HL-60 (cell line): ENCODE measurements at places on chromosomes 3 and 15.
A peak's percentile ranks its signal among the peaks of the same experiment; 100 is the strongest.

- no peak for DNase-seq
Observed at GRCh38 chr3:70179111-70179510, 133.3 kb downstream of the MDFIC2 start.

DNA sequence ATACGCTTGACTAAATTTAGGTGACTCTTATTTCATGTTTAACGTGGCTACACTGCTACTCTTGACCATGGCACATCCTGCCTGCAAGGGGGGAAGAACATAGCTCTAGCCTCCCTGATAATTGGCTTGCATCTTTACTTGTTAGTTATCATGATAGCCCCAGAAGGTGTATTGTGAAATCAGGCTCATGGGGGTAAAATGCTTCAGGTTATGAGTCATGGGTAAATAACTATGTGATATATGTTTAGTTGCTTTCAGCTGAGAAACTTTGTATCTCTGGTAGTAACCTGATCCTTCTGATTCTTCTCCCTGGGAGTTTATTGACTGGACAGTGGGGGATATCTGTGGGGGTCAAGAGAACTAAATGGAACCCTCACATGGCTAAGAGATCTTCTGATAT, 660.8 kb upstream of the UBE2E2 start:
- DNase-seq, result no peak

- DNase-seq, result no peak
Observed at GRCh38 chr3:141782386-141782932, 19.3 kb downstream of the GRK7 start.

DNA sequence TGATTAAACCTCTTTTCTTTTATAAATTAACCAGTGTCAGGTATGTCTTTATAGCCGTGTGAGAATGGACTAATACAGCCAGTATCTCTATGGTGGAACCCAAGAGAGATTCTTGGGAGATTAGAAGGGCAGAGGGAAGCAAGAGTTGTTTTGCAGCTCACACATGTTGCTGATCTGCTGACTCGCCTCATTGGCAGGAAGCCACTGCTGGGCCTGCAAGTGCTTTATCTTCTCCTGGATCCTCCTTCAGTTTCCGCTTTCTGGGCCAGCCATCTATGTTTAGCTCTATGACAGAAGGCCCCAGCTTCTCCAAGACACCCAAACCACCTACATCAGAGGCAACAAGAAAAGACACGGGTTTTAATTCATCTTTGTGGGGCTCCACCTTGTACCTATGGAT, 23.4 kb upstream of the GALNT15 start:
- no peak for DNase-seq

DNA sequence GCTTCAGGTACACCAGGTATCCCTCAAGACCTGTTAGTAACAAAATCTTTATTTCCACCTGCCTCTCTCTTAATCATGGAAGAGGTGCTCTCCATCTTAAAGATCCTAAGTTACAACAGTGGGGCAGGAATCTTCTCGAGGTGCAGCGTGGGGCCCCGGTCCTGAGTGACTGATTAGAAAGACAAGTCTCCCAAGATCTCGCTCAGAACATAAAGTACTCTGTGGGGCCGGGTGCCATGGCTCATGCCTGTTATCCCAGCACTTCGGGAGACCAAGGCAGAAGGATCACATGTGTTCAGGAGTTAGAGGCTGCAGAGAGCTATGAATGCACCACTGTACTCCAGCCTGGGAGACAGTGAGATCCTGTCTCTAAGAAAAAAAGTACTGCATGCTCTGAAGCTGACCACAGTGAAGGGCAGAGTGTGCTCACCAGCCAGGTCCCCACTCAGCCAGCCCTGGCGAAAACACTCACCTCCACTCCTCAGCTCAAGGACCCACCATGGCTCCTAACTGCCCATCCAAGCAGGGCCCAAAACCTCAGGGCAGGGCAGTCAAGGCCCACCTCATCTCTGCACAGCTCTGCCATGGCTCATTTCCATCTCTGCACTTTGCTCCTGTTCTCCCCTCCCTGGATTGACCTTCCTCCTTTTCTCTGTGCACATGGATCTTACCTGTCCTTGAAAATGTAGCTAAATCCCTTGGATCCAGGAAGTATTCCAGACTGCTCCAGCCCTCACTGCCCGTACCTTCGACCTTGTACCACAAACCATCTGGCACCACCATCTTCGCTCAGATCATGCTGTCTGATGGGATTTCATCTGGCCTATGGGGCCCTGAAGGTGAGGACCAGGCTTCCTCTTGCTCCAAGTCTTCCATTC, 7.1 kb downstream of the SEMA7A start:
- no peak for DNase-seq

GRCh38 chr3:15434756-15435155, 7.4 kb downstream of the EAF1 start:
- no peak for DNase-seq

DNA sequence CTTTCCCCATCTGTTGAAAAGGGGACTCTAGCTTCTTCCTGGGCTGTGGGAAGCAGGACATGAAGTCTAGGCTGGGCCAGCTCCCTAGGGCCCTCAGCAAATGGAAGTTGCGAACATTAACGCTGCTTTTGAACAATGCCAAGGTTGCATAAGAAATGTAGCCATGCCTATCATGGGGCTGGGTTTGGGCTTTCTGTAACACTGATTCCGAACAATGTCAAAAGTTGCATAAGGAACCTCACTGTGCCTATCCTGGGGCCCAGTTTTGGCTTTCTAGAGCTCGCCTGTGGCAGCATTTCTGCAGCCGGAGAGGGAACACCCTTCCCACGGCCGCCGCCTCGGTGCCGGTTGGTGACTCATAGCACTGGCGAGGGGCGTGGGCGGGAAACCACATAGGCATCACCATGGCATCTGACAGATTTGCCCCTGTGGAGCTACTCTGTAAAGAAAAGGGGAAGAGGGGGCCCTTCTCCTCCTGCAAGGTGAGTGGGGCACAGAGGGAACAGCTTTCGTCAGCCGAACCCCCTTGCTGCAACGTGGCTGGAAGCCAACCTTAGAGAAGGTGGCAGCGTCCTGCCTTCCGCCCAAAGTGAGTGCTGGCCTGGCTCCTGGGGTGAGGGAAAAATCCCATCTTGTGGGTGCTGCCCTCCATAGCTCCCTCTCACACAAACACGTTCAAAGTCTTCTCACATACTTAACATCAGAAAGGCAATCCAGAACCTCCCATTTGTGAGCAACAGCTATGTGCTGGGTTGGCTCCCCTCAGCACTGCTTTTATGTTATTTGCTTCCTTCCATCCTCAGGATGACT, 46.6 kb upstream of the ATP2B2 start:
- peak; percentile 87 for DNase-seq

GRCh38 chr3:151011427-151011826, 38.9 kb upstream of the CLRN1 start:
- DNase-seq, result no peak

GRCh38 chr3:82814660-82815059, 1053.2 kb upstream of the GBE1 start:
- no peak for DNase-seq

DNA sequence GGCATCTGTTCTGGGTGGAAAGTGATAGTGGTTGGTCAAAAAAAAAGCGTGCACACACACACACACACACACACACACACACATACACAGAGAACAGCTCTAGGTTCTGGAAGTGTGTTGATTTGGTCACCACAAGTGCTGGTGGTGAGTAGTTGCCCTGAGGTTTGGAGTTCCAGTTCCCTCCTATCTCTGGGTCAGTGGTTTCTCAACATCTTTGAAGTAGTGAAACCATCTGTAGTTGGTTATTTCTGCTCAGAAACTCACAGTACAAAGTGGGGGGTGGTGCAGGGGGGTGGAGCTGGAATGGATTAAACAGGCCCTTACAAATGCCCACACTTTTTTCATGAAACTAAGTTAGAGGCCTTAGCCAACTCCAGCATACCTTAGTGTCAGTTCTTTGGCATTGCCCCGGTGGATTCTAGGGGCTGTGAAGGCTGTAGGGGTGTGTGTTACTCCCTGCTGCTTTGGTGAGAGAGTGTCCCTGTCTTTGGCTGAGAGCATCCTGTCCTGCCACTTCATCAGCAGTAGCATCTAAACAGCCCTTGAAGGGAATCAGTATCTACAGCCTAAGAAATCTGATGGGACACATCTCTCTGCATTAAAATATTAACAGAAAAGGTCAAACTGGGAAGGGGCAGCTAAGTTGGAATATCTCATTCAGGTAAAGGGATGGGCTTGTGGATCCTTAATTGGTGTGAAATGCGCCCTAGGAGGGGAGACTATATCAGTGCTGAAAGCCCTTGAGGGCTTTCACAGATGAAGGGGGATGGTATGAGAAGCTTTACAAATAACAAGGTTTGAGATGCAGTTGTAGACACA, 20.6 kb downstream of the SMAD3 start:
- DNase-seq, result peak; percentile 81

- no peak for DNase-seq
Observed at GRCh38 chr15:40092256-40092978, 16.3 kb downstream of the BMF start.

DNA sequence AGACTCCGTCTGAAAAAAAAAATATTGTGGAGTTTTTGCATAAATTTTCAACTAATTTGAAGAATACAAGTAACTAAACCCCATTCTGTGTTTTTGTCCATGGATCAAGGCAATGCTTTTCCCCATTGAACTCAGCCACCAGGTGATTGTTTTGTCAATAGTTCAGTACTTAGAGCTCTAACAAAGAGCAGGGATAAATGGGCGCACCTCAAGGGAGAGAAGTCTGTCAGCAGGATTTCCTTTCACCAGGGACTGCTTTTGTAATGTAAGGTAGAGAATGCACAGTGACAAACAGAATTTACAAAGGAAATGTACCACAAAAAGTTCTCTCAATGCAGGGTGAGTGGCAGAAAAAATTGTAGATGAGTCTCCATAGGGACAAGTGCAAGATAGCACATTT, 10.8 kb upstream of the ATP13A5 start:
- no peak for DNase-seq

GRCh38 chr3:38119821-38120692, 16.9 kb downstream of the ACAA1 start:
- no peak for DNase-seq

DNA sequence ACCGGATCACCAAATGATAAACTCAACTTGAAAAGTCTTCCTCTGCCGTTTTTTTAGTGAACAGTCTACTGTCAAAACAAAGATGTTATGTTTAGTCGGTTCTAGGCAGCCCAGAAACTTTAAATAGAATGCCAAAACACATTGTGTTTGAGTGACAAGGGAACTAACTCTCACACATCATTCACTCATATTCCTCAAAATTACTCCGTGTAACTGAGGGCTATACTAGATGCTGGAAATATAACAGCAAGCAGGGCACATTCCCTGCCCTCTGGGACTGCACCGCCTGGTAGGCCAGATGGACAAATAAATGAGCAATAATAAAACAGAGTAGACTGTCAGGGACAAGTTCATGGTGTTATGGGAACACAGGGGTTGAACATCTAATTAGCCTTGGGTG, 251.4 kb downstream of the MAGI1 start:
- no peak for DNase-seq

DNA sequence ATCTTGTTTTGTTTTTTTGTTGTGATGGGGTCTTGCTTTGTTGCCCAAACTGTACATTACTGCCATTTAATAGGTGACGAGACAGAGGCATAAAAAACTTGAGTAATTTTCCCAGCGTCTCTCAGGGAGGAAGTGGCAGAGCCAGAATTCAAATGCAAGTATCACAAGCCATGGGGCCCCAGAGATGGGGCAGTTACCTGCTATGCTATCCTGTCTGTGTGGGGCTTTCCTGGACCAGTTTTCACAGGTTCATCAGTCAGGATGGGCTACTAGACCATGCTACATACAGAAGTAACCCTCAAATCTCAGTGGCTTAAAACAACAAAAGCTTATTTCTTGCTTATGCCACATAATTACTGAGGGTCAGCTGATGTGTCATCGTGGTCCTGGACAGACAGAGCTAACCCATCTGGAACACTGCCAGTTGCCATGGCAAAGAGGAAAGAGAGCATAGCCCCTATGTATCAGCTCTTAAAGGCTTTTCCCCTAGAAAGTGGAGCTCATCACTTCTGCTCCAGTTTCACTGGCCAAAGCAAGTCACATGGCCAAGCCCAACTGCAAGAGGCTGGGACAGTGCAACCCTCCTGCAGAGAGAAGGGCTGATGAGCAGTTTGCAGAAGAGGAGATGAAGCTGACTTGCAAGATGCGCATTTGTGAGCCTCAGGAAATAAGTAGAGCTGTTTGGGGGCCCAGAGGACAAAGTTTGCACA, 31.7 kb upstream of the SYNM start:
- no peak for DNase-seq

DNA sequence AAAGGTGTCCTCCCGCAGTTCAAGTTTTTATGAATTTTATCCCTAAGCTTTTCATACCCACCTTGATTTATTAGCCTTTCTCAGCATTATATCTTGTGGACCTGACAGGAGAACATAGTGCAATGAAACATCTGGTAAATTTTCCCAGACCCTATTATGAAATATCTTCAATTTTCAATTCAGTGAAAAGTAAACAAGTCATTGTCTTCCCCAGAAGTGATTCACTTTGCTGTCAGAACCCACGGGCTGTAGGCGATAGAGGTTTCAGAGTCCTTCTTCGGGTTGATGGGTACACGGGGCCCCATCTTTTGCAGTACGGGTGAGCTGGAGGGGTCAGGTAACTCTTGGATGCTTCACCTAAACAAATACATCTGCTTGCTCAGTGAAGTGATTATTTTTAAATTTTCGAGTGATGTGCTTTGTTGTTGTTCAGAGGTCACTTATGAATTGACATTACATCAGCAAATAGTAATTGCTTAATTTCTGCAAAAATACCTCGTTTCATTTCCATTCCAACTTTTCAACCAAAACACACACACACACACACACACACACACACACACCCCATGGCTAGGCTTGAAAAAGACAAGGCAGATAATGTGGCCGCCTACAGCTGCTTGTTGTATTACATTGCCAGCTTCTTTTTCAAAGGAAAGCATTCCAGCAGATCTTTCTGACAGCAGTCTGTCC, 102.9 kb downstream of the SEMA6D start:
- DNase-seq, result no peak

DNA sequence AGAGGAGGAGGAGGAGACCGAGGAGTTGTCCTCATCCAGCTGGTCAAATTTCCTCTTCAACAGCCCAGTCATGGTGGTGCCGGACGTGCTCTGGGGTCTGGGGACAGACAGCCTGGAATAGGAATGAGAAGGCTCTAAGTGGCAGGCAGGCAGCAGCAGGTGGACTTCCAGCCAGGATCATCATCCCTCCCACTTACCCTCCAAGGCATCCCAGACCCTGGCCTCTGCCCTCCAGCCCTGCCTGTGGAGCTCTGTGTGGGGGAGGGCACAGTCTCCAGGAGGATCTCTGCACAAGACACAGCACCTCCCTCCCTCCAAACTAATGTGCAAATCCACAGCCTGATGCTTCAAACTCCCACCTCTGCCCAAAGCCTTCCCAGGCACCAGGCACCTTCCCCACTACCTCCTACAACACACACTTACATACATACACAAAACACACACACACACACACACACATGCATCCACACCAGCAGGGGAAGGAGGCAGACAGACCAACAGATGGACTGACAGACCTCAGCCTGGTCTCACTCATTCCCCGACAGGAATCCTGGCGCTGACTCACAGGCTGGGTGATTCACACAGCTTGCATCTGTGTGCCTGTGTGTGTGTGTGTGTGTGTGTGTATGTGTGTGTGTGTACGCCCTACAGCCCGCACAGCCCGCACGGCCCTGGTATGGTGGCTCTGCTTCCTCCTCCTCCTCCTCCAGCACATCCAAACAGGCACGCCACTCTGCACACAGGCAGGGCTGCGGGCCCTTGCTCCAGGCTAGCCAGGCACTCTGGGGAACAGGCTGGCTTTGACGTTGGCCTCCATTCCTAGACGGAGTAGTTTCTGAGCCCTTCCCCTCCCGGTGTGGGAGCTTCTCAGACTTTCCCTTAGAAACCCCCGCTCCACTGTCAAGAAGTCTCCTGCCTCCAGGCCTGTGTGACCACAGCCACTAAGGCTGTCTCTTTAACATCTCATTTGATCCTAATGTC, 6.5 kb downstream of the CSRNP1 start:
- peak; percentile 89 for DNase-seq

- DNase-seq, result no peak
Observed at GRCh38 chr15:27459836-27460235, 488.9 kb downstream of the GABRG3 start.
